CD4-positive, alpha-beta T cell treated with Interleukin-12 subunit alpha and Interleukin-12 subunit beta, for 1 hour (primary cell): ENCODE measurements at places on chromosomes 2 and 18.

- DNase-seq: no peak
Observed at GRCh38 chr2:210203147-210203546, 22.1 kb downstream of the ACADL start.

- DNase-seq: peak; percentile 49
Observed at GRCh38 chr2:134232461-134232860, 21.4 kb upstream of the MGAT5 start.

- no peak for DNase-seq
Observed at GRCh38 chr2:103010751-103011150, 248.9 kb downstream of the TMEM182 start.

DNA sequence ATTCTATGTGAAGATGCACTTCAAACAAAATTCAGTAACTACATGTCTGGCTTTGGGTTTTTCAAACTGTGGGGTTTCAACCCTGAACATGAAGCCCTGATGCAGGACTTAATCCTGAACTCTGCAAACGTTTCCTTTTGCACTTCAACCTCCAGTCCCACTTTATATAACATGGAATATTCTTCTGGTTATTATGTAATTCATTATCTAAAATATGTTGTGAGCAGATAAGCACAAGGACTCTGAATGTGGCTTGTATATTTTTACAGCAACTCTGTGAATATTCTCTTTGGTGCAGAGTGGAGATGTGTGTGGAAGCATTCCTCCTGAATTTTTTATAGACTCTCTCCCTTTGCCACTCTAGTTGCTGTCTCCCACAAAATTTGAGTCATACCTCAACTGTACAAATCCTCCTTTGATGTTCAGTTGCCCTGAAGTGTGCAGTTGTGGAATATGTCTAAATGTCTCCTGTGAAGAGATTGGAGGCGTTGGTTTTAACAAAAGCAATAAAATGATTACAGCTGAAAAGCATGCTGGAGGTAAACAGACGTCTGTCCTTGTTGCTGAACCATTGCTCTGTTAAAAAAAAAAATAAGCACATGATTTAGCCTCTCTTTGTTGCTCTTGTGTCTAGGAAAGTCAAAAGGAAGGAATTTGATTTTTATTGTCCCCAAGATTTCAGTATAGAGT lies 205.1 kb upstream of the NRP2 start:
- DNase-seq: no peak
